OCI-M1 (cell line): ENCODE measurements at places on chromosomes 6 and 20.
A peak's percentile ranks its signal among the peaks of the same experiment; 100 is the strongest.

DNA sequence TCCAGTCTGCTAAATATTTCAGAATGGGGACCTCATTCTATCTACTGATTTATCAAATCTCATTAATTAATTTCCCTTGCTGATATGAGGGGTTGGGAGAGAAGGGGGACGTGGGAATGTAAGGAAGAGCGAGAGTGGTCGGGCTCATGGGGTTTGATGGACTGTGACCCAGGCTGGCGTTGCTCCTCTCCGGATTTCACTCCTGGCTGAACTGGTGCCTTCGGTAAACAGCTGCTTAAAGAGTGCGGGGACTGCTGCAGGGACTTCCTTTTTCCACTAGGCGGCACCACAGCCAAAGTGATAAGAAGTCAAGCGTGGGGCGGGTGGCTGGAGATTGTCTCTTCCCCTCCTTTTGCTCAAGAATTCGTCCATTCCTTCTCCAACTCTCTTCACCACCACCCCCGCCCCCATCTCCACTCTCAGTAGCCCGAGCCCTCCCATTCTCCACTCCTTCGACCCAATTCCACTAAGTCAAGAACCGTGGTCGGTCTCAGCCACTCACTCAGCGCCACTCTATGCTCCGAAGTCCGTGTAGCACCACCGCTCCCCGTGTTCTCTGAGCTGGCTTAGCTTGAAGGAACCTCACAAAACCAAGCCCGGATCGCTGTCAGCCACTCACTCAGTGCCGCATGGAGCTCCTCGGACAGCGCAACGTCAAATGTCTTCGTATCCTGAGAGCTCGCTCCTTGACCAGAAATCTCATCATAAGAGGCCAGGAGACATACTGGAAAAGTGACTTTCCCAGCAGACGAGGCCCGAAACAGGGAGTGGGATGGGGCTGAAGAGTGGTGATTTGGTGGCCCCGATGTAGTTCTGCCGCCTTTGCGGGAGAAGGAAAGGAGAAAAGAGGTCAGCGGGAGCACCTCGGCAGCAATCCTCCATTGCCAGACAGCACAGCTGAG, 9.7 kb downstream of the TRIM31 start:
- DNase-seq: peak; percentile 96

DNA sequence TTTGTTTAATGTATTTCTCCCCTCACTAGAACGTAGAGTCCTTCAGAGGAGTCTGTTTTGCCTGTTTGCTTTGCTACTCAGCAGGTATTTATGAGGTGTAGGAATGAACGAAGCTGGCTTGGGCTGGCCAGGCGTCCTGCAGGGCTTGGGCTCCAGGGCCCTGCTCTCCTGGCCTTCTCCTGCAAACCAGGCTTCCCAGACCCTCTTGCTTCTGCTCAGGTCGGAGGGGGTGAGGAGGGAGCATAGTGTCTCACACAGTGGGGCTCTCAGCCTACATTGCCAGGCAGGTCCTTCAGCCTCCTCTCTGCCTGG, 24.6 kb upstream of the MLN start:
- DNase-seq: no peak

- peak; percentile 75 for DNase-seq
These were observed 7.8 kb upstream of the MDGA1 start for GRCh38 chr6:37705239-37706051.

DNA sequence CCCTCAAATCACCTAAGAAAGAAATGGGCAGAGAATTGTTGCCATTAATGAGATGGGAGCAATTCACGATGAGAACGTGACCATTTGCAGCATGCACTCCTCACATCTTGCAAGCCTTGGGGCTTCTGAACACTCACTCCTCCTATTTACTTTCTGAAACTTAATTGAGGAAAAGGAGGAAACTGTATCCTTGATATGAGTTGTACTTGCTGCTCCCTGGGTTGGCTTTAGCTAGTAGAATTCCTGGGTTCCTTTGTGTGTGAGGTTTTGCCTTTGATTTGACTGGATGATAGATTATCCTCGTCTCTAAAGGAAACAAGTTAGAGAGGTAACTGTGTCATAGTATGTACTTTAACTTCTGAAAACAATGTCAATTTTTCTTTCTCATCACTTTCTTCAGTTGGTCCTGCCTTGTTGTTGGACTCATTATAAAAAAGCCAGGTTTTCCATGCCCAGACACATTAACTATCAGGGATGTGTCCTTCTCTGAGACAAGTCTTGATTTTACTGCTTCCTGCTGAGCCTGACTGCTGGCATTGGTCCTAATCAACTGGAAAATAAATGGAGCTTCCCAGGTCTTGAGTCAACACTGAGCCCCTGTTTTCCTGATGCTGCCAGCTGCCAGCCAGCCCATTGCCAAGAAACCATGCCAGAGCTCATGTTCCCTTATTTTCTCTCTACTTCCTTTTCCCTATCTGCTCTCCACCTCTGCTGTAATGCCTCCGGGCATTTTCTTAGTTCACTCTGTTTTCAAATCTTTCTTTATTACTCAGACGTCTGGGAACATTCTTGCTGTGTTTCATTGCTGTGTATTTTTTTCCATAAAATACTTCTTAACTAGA, 6.0 kb upstream of the MRAP2 start:
- no peak for DNase-seq

- DNase-seq: no peak
These were observed at the start of gene FAM217A for GRCh38 chr6:4078691-4079471. Gene FAM217A (minus strand): TSS chr6:4079137. CDS start chr6:4077414, 1,723 bp downstream.

DNA sequence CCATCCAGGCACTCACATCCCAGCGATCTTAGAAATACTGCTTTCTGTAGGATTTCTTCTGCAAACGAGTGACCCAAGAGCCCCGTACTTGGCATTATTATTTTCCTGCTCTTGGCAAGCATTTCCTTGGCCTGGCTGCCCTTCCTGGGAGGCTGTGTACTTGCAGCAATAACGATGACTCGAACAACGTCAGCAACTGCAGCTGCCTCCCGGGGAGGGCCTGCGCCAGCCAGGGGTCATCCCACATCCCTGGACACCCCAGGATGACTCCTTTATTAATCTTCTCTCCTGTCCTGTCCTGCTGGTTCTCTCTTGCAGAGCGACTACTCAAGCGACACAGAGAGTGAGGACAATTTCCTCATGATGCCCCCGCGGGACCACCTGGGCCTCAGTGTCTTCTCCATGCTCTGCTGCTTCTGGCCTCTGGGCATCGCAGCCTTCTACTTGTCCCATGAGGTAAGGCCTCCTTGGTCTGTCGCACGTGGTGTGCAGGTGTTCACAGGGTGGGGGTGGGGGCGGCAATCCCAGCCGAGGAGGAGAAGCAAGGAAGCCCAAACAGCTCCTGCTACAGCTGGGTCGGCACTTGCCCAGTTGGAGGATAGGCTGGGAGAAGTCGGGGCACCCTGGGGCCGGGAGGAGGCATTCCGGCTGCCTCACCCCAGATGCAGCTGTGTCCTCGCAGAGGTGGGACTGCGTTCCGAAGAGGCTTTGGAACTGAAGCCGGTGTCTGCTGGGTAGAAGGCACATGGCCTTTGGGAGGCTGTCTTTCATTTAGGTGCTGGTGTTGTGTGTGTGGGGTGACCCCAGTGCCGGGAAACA, 115.3 kb downstream of the SYNDIG1 start:
- DNase-seq: no peak

- no peak for DNase-seq
These were observed 765 bp downstream of the IRAK1BP1 start for GRCh38 chr6:78868116-78868515.

DNA sequence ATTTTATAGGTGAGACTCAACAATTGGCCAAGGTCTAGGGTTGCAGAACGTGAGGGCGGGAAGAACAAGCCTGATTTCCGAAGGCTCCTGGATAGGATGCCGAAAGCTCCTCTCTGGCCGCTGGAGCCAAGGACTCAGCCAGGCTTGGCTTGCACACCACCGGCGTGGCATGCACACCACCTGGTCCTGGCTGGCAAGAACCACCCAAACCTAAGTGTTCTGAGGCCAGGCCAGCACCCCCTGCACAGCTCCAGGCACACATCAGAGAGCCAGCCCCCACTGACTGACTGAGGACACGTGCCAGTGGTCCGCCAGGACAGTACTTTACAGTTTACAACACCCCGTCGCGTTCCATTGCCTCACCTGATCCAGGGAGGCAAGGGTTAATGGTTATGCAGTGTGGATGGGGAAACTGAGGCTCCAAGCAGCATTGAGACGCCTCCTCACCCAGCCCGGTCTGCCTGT, 414 bp downstream of the TGM2 start:
- DNase-seq: no peak

DNA sequence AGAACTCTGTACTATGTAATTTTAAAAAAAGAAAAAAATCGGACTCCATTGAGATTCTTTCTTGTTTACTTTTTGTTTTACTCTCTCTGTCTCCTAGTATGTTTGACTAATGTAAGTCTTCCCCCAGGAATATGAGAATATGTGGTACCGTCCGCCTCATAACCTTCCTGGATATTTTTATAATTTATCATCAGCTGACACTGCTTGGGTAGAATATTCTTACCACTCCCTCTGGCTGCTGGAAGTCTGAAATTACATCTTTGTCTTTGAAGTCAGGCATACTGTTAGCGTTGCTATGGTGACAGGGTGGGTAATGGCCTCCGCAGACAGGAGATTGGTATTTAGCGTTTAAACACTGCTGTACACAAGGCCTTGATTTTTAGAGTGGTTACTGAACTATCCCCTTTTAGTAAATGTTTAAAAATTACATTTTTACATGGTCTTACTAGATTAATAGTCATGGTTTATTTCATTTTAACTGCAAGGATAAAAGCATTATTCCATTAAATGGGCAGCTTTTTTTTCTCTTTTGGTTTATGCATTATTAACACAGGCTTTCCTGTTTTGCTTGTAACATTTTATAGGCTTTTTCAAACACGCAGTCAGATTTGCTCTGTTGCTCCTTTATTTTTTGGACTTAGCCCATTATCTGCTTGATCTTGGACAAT, 176.4 kb downstream of the ARID1B start:
- peak; percentile 21 for DNase-seq

GRCh38 chr20:58458342-58459057, 56.7 kb downstream of the APCDD1L start:
- DNase-seq: no peak

GRCh38 chr20:19993958-19994669, 23.0 kb upstream of the NAA20 start:
- DNase-seq: no peak

- DNase-seq: no peak
These were observed 41.0 kb upstream of the COL21A1 start for GRCh38 chr6:56288347-56288746.

GRCh38 chr6:90369651-90370050, 73.0 kb upstream of the BACH2 start:
- peak; percentile 54 for DNase-seq

GRCh38 chr6:13281686-13282085, 46.7 kb downstream of the TBC1D7 start:
- no peak for DNase-seq

DNA sequence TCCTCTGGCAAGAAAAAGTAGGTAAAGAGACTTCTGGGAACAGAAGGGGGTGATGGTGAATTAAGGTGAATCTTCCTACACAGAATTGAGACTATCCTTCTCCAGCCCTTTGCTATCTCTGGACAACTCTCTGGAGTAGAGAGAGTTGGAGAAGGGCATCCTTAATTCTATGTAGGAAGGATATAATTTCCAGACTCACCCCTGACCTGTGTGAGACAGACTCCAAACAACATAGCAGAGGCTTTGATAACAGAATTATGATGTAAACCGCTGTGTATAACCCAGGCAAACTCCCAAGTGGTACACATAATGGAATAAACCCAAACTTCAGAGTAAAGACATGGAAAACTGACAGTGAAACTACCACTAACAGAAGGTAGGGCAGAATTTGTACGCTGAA, 186.5 kb downstream of the MEI4 start:
- no peak for DNase-seq

GRCh38 chr6:167687116-167687725, 139.5 kb upstream of the AFDN start:
- no peak for DNase-seq

DNA sequence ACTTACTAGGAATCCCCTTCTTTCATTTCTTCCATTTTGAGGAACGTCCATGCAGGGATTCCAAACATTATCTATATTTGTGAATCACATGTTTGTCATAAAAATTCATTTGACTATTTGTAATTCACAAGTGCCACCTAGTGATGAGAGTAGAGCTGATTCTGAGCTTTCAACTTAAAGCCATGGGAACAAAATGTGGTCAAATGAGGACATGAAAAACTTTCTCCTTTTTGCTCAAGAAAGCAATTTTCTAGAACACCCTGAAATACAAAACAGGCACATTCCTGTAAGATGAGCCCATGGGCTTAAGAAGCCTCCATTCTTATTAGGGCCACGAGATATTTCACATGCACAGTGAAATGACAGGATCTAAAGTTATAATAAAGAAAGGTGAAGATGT, 12.3 kb downstream of the MAP3K7 start:
- peak; percentile 50 for DNase-seq

GRCh38 chr20:38420388-38421085, 14.6 kb downstream of the SNHG17 start:
- no peak for DNase-seq

GRCh38 chr6:168030218-168030746, 32.8 kb downstream of the KIF25 start:
- no peak for DNase-seq

- DNase-seq: no peak
These were observed 175.7 kb downstream of the ALDH8A1 start for GRCh38 chr6:134774201-134774638.

GRCh38 chr6:160519133-160519532, 144.9 kb downstream of the LPA start:
- no peak for DNase-seq

DNA sequence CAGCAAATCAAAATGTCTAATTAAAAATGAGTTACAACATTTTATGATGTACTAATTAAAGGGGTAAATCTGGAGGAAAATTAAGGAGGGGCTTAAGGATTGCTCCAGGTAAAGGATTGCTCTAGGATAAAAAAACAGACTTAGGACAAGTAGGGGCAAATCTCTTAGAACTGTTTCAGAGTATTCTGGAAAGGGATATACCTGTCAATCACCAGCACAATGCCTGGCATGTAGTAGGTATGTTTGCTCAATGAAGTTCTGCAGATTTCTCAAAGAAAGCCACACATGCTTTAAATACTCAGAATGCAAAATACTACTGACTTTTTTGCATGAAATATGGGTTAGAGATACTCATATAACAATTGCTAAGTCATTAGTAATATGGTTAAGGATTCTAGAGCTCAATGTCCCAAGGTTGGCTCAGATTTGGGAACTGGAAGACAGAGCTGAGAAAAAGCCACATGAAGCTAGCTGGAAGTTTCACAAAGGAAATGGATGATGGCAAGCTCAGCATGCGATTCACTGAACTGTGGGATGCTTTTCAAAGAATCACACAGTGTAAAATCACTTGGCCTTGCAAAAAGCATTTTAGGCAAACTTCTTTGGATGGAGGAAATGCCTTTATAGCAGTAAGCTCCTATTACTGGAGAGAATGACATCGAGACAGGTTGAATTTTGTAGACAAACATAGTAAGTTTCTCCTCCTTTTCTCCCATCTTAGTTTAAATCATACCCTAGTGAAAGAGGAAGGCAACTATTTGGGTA, 72.8 kb downstream of the MAP3K5 start:
- no peak for DNase-seq

DNA sequence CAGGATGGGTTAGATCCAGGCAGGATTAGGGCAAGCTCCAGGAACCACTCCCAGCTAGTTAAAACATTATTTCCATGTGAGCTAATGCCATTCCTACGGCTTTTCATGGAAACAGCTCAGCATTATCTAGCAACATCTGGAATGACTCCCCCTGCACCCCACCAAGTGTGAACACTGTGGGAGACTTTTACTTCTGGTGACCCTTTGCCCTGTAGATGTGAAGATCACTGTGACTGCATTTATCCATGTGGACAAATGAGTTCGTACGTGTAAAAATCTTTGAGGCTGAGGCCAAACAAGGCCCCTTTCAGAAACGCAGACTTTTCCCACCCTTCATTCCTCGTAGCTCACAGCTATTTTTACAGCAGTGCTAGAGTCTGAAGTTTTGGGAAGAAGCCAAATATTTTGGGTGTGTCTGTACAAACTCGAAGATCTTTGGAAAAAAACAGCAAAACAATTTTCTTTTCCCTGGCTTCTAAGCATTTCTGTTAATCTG, 221.8 kb upstream of the SOX4 start:
- DNase-seq: no peak
